NT2/D1 (cell line): ENCODE measurements at places on chromosomes 1 and 21.

DNA sequence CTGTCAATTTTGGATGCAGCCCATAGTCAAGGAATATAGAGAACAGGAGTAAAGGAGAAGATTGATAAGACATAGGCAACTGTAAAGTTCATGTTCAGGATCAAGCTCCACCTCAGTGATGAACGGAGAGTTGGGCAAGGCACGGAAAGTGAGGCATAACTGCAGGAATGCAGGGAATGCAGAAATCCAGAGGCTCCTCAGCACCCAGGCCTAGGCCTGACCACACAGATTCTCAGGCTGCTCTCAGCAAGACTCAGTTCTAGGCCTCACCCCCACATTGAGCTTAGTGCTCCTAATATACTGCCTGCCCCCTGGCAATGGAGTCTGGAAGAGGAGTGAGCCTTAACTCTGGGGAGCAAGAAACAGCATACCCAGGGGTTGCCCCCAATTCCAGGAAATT is 36.3 kb upstream of the S1PR1 start:
- DNase-seq = peak; percentile 44

DNA sequence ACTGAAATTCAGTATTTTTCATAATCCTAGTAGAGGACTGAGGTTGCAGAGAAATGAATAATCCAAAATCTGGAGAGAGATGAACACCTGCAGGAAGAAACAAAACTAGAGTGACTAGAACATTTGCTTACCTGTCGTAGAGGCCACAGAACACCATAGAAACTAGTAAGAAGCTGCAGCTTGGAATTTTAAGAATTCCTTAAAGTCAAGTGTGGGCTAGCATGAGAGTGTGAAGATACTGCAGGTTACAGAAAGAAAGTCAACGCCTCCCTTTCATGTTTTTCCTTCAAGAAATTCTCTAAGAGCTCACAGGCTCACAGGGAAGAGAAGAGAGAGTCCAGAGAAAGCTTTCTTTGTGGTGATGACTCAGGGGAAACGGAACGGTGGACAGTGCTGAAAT is 633.7 kb downstream of the LRRIQ3 start:
- DNase-seq = no peak

- no peak for DNase-seq
Measured at GRCh38 chr1:1040004-1040991, 20.4 kb downstream of the AGRN start.

DNA sequence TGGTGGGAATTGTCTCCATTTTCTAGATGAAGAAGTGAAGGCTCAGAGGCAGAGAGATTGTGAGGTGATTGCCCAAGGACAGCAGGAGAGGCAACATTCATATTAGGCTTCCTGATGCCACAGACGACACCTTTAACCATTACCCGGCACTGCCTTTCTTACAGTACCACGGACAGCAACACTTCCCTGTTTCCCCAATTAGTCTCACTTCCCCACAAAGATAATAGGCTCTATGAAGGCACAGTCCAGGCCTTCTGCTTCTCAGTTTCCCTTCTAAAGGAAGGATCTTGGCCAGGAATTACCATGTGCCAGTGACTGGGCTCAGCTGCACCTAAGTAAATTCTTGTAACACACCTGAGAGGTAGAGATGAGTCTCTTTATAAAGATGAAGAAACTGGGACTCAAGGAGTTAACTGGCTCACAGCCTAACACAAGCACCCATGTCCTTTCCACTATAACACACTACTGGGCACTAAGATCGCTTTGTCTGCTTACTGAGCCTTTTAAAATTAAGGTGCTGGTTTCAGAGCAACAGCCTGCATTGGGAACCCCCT is 9.6 kb downstream of the IGSF9 start:
- no peak for DNase-seq

GRCh38 chr21:39696618-39697017 is 48.4 kb upstream of the IGSF5 start:
- DNase-seq = no peak

GRCh38 chr1:35633547-35633946 is 7.8 kb downstream of the PSMB2 start:
- DNase-seq = no peak

DNA sequence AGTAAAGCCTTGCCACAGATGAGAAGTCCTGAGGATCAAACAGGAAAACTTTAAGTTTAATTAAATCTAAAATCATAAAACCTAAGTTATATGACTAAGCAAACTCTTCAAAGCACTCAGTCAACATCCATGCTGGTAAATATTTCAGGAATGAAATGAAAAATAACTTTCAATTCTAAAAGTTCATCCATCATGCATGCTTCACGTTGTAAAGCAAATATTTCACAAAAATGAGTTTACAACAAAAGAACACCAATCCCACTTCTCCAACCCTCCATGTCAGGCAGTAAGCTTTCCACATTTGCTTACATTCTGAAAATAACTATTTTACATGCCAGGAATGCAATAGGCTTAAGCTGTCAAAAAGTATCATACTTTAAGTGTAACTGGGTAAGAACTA is 16.8 kb downstream of the APP start:
- DNase-seq = no peak

DNA sequence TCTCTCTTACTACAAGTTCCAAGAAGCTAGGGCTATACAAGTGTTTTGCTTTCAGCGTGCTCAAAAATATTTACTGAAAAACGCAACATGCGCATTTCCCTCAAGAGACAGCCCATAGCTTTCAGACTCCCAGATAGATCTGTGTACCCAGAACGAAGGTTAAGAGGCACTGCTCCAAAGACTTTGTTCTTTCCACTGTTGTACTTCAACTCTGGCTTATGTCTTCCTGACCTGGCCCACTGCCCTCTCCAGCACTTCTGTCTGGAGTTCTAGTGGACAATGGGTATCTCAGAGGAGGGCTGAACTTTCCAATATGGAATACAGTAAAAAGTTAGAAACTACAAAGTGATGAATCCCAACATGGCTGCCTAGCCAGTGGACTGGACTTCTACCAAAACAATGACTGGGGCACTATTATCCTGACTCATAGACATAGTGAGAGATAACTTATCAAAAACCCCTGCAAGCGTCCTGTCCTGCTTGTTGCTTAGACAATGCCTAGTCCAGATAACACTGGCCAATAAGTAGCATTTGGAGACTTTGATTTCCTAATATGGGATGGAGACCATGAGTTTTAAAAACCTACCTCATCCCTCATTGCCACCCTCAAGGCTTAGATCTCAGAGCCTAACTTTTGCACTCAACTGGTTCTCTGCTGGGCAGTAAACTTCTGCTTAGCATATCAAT is 8.8 kb upstream of the ADAR start:
- DNase-seq = no peak

- no peak for DNase-seq
Measured at GRCh38 chr1:179197690-179198297, 31.7 kb downstream of the ABL2 start.

GRCh38 chr1:234963180-234963903 is 165.3 kb downstream of the TOMM20 start:
- DNase-seq = no peak

DNA sequence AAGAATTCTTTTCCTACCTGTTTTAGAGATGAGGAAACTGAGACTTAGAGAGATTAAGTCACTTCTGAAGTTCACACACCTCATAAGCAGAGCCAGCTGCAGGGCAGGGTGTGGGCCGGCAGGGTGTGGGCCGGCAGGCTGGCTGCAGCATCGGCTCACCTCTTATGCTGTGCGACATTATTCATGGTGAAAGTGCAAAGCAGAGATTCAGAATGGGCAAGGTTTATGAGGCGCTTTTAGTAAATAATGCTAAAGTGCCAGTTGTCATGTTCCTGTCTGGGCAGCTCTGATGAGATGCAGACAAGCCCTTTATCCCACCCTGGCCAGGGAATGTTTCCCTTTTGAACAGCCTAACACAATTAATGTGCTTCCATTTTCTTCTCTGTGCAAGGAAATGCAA is 14.6 kb downstream of the MAB21L3 start:
- no peak for DNase-seq

- DNase-seq = no peak
Measured at GRCh38 chr21:26836528-26836927, 8.7 kb downstream of the ADAMTS1 start.

DNA sequence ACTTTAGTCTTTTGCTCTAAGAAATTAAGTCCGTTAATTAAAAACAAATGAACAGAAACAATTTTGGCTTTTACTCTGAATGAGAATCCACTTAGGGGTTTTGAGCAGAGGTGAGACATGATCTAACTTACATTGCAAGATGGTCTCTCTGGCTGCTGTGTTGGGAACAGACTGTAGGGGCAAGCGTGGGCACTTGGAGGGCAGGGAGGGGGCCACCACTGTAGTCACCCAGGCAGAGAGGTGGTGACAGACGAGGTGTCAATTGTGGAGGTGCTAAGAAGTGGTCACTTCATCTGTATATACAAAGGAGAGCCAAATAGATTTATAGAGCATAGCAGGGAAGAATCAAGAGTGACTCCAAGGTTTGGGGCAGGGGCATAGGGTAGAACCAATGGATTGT is 71.1 kb upstream of the IRF2BP2 start:
- no peak for DNase-seq

DNA sequence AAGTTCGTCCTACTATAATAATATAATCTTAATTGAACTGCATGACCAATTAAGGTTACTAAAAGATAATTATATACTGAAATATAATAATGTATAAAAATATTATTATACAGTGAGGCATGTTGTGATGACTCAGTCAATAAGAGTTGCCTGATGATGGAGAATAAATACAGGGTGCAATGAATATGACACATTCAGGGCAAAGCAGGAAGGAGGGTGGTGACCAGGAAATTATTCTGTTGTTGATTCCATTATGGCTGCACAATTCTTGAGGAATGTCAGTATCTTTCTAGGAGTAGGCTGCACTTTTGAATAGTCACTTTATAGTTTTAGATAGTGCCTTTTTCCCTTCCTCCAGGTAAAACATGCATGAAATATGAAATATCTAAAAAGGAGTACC is 46.4 kb upstream of the RGS21 start:
- DNase-seq = no peak

GRCh38 chr1:109191377-109191776 is 22.3 kb upstream of the SARS1 start:
- no peak for DNase-seq

- DNase-seq = no peak
Measured at GRCh38 chr1:1758692-1759455, 19.4 kb downstream of the NADK start.

- DNase-seq = no peak
Measured at GRCh38 chr1:238690415-238690814, 696.0 kb upstream of the CHRM3 start.

GRCh38 chr1:19405761-19406487 is 79.4 kb downstream of the CAPZB start:
- no peak for DNase-seq

DNA sequence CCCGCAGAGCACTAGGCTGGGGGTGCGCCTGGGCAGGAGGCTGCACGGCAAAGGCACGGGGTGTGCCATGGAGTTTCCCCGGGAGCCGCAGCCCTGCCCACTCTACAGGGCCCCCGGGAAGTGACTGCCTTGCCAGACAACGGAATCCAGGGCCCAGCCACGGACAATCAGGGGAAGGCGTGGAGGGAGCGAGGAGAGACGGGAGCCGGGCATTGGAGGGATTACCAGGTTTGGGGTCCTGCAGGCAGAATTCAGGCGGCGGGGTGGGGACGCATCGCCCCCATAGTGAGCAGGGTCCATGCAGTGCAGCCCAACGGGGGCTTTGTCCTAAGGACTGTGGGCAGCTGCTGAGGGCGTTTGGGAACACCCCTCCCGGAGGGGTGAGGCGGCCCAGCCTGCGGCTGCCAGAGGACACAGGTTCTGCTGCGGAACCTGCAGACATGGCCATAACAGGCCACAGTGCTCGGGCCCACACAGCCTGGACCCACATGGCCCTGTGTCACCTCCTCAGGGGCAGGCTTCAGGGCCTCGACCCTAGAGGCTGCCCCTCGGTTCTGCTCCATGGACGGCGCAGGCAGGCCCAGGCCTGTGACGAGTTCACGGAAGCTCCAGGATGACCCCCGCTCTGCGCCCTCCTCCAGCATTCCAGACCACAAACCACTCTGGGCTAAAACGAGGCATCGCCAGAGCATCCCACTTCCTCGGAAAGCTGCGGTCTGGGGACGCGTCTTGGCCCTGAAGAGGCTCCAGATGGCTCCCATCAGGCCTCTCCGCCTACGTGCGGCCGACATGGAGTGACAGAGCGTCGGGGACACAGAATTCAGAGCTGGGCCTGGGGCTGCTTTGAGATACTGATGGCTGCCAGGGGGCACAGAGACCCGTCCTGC is 54.5 kb downstream of the COL6A1 start:
- DNase-seq = no peak

GRCh38 chr1:101260556-101261350 is 23.9 kb downstream of the S1PR1 start:
- no peak for DNase-seq

GRCh38 chr1:78553859-78554258 is 63.1 kb downstream of the PTGFR start:
- peak; percentile 38 for DNase-seq

GRCh38 chr1:63662841-63663240 is 69.6 kb downstream of the PGM1 start:
- peak; percentile 75 for DNase-seq

DNA sequence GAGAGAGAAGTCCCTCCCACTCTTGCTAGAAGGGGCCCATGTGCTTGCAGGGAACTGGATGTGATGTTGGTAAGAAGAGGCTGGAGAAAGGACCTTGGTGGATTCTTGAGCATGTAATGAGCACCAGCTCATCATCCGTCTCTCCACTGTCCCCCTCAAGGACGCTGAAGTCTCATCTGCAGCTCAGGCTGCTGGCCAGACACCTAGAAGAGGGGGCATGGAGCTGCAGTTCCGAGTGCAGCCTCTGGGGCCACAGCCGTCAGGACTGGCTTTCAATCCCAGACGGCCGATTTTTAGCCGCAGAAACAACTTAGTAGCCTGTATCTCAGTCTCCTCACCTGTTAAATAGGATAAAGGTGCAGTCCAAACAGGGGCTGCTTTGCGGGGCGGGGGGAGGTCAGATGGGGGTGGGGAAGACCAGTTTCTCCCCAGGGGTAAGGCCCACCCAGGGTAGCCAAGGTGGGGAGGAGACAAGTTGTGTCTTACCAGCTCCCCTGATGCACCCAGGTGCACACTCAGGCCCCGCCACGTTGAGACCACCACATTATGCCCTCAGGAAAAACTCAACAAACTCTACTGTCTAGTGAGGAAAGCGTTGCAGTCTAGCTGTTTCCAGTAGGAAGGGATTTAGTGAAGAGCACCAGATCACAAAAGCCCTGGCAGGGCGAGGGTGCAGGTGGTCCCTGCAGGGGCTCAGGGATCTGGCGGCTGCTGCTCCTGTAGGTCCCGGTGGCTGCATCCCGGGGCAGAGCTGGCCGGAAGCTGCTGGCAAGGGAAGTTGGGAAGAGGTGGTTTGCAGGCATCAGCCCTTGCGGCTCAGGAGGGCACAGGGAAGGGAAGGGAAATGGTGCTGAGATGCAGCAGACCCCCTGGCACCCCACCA is 29.5 kb downstream of the LDLRAP1 start:
- DNase-seq = peak; percentile 77

GRCh38 chr1:119179051-119179450 is 38.6 kb upstream of the WARS2 start:
- no peak for DNase-seq

DNA sequence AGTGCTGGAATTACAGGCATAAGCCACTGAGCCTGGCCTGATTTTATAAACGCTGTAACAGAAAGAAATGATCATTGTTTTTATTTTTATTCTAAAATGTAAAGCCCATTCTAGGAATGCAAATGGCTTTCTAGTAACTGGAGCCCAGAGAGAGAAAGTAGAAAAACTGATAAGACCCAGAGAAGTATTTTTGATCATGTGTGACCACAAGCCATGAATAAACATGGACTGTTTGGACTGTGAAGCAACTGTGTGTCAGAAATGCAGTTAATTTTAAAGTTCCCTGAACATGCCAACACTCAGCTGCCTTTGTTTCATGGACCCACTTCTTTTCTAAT is 39.7 kb downstream of the EIF2B3 start:
- no peak for DNase-seq
